T-cell (primary cell): ENCODE measurements at places on chromosomes 11 and 22.

- no peak for DNase-seq
These were observed 20.1 kb upstream of the MRGPRX2 start for GRCh38 chr11:19080579-19080993.

DNA sequence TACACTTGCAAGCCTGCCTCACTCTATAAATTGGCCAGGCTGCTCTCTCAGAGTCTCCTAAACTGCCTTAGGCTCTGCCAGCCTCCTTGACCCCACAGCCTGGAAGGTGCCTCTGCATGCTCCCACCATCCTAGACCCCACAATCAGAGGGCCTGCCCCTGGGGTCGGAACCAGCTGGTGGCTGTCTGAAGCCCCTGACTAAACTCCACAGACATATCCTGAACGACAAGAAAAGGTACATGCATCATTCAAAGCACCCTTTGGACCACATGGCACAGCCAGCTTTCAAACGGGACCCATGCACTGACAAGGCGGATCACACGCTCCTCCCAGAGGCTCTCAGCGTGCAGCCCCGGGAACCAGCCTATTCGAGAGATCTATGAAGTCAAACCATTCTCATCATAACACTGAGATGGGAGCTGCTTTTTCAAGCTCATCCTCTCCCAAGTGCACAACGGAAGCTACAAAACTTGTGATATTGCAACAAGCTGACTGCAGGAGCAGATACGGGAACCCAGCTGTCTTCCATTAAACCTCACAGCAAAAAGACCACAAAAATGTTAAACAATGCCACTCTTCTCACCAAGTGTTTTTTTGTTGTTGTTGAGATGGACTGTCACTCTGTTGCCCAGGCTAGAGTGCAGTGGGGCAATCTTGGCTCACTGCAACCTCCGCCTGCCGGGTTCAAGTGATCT is 8.1 kb downstream of the SHANK2 start:
- DNase-seq, result no peak

GRCh38 chr11:76841923-76842452 is 18.7 kb upstream of the ACER3 start:
- DNase-seq, result no peak

DNA sequence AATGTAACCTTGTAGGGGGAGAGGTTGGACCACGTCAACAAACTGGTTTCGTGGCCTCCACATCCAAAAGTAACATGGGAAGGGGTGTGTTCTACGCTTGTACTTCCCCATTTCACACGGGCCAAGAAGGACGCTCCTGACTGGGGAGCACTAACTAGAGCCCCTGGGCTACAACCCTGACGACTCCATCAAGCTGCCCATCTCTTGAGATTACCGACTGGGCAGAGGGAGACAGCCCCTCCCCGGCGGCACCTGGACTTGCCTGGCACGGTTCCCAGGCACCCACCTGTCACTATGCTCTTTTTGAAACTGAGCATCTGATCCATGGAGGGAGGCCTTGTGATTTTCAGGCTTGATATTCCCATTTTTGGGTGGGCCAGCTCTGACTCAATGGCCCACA is 68.5 kb downstream of the SHANK2 start:
- DNase-seq, result no peak

DNA sequence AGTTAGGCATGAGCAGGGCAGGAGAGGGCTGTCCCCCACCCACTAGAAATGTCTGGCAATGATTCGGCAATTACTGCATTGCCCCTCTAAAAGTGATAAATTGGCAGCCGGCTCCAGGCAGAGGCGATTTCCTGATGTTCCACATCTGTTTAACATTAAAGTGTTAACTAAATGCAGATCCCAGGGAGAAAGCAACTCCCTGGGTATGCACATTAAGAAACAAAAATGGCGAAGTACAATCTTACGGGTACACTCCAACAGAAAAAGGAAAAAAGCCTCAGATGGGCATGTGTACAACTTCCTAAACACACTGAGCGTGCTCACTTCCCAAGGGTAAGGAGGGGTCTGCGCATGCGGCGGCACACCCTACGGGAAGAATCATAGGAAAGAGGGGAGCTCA is 314.4 kb downstream of the CASP12 start:
- DNase-seq, result no peak

DNA sequence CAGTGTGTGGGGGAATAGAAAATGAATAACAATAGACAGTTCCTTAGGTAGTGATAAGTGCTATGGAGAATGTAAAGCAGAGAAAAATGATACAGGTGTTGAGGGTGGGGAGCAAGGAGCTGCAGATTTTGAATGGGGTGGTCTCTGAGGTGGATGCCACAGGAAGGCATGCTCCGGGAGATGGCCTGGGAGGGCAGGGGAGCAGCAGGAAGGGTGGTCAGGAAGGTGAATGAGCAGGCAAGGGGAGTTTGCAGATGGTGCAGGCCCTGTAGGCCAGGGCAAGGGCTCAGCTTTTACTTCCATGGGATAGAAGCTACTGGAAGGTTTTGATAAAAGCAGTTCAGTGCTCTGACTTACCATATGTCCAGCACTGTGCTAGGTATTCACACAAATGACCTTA is 44.8 kb downstream of the FDX1 start:
- DNase-seq, result no peak

- DNase-seq, result peak; percentile 12
These were observed 60.5 kb downstream of the CD82 start for GRCh38 chr11:44625759-44626523.

GRCh38 chr11:44388828-44389657 is 79.1 kb upstream of the ALX4 start:
- DNase-seq, result no peak

DNA sequence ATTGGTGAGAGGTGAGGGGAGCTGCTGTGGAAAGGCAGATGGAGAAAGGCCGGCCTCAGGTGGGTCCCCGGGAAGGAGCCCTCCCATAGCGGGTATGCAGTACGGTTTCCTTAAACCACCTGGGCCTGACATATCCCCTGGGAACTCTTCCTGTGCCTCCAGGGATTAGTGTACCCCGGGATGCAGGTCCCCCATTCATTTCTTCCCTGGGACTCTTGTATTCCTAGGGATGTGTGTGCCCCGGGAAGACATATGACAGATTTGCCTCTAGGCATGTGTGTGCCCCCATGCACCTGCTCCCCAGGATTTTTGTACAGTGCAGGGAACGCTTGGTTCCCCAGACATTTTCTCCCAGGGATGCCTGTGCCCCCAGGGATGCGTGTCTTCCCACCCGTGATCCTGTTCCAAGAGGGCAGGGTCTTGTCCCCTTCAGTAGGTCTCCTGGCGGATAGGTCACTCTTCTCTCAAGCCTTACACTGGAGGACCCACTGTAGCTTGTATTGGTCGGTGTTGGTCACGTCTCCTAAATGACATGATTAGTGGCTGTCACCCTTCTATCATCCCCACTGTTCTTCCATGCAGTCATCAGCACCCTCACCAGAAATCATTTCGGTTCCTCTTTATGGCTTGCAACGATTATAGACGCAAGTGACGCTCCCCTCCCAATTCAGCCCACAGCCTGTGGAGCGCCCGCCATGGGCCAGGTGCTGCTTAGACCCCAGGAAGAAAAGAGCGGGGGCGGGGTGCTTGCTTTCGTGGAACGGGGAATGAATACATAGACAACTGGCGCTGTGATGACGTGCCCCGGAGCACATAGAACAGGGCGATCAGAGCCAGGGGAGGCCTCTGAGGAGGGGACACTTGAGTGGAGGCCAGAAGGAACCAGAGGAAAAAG is 1.3 kb downstream of the PARVB start:
- DNase-seq, result no peak

DNA sequence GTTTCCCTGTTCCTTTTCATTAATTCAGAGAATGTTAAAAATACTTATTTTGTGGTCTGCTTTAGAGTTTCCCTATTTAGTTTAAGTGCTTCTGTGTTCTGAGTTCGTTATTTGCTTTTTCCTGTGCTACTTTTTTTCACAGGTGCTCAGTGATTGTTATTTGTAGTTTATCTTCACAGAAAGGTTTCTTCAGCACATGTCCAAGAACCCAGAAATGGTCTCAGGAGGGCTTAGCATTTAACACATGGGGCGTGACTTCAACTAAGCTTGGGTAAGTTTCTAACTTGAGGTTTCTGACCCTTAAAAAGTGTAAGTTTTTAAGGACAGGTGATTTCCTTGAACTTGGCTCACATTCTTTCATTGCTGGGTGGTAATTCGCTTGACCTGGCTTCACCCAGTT is 157.3 kb downstream of the AASDHPPT start:
- DNase-seq, result no peak

GRCh38 chr22:37193629-37194191 is 5.7 kb upstream of the C1QTNF6 start:
- no peak for DNase-seq
